ENCODE measurements at places on chromosomes 7 and 10. TPM values are rescaled to one million over a fixed set of nuclear protein-coding genes. Genes with fewer than 3 reads are reported as not detected.

Gene C10orf105
- total RNA-seq = not detected

Gene PON3
- not detected for total RNA-seq

Gene HMX3
- not detected for total RNA-seq

Gene ACSM6
- total RNA-seq = not detected

Gene DGKI
- total RNA-seq = not detected

DNA sequence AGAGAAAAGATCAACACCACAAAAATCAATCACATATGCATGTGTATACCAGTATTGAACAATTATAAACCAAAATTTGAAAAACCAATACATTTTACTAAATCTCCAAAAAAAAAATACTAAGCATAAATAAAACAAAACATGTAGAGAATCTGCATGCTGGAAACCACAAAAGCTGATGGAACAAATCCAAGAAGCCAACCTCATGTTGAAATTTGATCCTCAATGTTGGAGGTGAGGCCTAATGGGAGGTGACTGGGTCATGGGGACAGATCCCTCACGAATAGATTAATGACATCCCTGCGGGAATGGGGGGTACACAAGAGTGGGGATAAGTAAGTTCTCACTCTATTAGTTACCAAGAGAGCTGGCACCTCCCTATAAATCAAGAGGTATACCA lies 82.5 kb downstream of the OAT start:
- H3K27ac ChIP-seq = no peak overlapping the region
- H3K36me3 ChIP-seq = no peaks in the 10 kb centered on the region
- peaks cover 6% of the 10 kb centered on the region for H3K4me1 ChIP-seq
- H3K4me3 ChIP-seq = no peak overlapping the region
- no peak for DNase-seq

GRCh38 chr7:43108255-43109011 lies 4.0 kb upstream of the HECW1 start:
- H3K4me3 ChIP-seq = no peak overlapping the region
- H3K27me3 ChIP-seq = peaks cover 11% of the 10 kb centered on the region
- peaks cover 4% of the 10 kb centered on the region for H3K4me1 ChIP-seq
- no peaks in the 10 kb centered on the region for H3K36me3 ChIP-seq
- H3K27ac ChIP-seq = no peak overlapping the region
- DNase-seq = peak; percentile 30

GRCh38 chr10:122864194-122864592 lies 15.2 kb downstream of the FAM24B start:
- DNase-seq = no peak
- H3K36me3 ChIP-seq = no peaks in the 10 kb centered on the region
- no peaks in the 10 kb centered on the region for H3K27me3 ChIP-seq
- H3K4me3 ChIP-seq = no peak overlapping the region
- H3K4me1 ChIP-seq = peaks cover 4% of the 10 kb centered on the region

- no peak for DNase-seq
- H3K27ac ChIP-seq = no peak overlapping the region
- peaks cover 5% of the 10 kb centered on the region for H3K4me1 ChIP-seq
- no peaks in the 10 kb centered on the region for H3K27me3 ChIP-seq
- H3K4me3 ChIP-seq = no peak overlapping the region
- H3K36me3 ChIP-seq = no peaks in the 10 kb centered on the region
Observed at GRCh38 chr7:113071465-113071864, 15.2 kb downstream of the GPR85 start.

- H3K27ac ChIP-seq = no peak overlapping the region
- H3K27me3 ChIP-seq = no peaks in the 10 kb centered on the region
- H3K4me3 ChIP-seq = no peak overlapping the region
- H3K36me3 ChIP-seq = no peaks in the 10 kb centered on the region
Observed at GRCh38 chr7:80830584-80831285, 88.1 kb downstream of the SEMA3C start.

DNA sequence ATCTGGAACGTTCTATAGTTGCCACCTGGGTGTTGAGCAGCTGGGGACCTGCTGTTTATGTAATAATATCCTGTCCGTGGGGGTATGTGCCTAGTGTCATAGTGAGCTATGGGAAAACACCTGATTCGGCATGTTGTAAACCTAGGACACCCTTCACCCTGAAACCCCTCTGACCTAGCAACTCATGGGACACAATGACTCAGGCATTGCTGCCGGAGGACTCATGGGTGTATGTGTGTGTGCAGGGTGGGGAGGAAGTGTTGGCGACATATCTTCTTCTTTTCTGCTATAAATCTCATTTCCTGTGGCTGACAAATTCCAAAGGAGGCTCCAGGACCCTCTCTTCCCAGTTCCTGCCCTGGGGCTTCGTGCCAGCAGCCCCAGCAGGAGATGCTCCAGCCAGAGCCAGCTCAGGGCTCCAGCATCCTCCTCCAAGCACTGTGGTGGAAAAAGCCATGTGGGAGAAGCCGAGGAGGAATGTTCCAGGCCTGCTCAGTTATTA lies 77.0 kb upstream of the PODXL start:
- H3K4me1 ChIP-seq = no peaks in the 10 kb centered on the region
- H3K27me3 ChIP-seq = no peaks in the 10 kb centered on the region
- no peak overlapping the region for H3K4me3 ChIP-seq
- no peaks in the 10 kb centered on the region for H3K36me3 ChIP-seq
- H3K27ac ChIP-seq = no peak overlapping the region

GRCh38 chr7:111190804-111191203 lies 99.9 kb downstream of the LRRN3 start:
- no peak overlapping the region for H3K27ac ChIP-seq
- DNase-seq = no peak
- no peak overlapping the region for H3K4me3 ChIP-seq
- H3K36me3 ChIP-seq = no peaks in the 10 kb centered on the region

GRCh38 chr7:26525398-26526264 lies 234.0 kb downstream of the SNX10 start:
- H3K36me3 ChIP-seq = no peaks in the 10 kb centered on the region
- no peak overlapping the region for H3K27ac ChIP-seq
- no peaks in the 10 kb centered on the region for H3K27me3 ChIP-seq
- no peak for DNase-seq
- H3K4me1 ChIP-seq = no peaks in the 10 kb centered on the region

DNA sequence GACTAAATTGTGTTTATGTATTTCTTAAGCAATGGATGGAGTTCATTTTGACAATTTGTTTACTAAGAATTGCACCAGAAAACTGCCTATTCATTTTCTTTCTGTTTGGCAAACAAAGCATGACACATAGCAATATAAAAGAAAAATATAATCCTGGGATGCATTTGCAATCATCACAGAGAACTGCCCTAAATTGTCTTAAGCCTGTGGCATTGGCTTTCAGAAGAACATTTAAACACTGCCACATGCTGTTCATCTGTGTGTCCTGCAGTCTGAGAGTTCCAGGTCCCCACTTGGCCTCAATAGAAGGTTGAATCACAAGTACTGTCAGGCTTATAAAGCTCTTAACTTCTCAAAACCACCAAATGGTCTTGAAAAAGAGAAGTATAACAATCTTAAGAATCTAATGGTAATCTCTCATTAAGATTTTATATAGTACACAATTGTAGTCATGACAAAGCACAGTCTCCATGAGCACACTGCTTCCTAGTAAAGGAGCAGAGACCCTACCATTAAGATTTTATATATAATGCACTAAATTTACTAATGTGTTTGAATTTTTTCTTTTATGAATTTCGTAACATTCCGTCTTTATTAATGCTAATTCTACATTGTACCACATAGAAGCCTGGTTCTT lies 29.9 kb downstream of the RNLS start:
- H3K4me1 ChIP-seq = no peaks in the 10 kb centered on the region
- H3K27me3 ChIP-seq = no peaks in the 10 kb centered on the region
- peak; percentile 74 for DNase-seq
- H3K4me3 ChIP-seq = no peak overlapping the region

DNA sequence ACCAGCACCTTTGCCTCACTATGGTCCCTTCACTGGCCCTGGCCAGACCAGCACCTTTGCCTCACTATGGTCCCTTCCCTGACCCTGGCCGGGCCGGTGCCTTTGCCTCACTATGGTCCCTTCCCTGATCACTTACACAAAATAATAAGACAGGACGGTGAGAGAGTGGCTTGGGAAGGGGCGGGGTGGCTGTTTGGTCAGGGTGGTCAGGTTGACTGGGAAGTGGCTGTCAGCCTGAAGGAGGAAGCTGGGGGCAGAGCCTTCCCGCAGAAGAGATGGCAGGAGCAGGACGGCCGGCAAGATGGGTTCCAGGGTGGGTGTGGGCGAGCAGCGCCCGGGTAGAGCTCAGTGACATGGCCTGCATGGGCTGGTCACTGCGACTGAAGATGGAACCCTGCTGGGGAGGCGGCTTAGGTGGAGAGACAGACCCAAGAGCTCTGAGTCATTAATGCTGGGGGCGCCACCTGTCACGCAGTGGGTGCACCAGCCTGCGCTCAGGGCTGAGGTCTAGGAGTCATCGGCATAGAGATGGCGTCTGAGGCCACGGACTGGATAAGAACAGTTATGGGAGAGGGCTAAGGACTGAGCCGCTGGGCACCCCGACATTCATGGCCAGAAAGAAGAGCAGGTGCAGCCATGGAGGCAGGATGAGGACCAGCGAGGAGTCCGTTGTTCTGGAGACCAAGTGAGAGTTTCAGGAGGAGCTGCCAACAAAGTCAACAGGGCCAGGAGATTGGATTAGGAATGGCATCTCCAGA lies 91.8 kb downstream of the CHST15 start:
- H3K27me3 ChIP-seq = no peaks in the 10 kb centered on the region
- no peak overlapping the region for H3K27ac ChIP-seq
- no peak overlapping the region for H3K4me3 ChIP-seq
- H3K36me3 ChIP-seq = no peaks in the 10 kb centered on the region
- H3K4me1 ChIP-seq = peaks cover 10% of the 10 kb centered on the region
- DNase-seq = no peak

DNA sequence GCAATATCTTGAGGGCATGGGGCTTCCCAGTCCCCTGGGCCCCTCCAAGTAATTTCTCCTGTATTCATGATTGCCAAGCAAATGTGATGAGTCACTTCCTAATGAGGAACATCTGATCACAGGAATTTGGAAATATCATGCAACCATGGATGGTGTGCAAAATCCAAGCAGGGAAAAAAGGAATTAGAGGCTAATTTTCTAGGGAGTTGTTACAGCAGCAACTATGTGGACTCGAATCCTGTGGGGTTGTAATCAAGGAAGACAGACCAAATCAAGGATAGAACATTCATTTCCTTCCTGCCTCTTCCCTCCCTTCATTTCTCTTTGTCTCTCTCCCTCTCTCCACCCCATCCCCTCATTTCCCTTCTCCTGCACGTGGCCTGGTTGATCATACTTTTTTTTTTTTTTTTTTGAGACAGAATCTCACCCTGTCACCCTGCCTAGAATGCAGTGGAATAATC lies 23.9 kb upstream of the AGFG2 start:
- H3K27ac ChIP-seq = no peak overlapping the region
- H3K4me1 ChIP-seq = peaks cover 4% of the 10 kb centered on the region
- no peak for DNase-seq
- peaks cover 2% of the 10 kb centered on the region for H3K27me3 ChIP-seq

DNA sequence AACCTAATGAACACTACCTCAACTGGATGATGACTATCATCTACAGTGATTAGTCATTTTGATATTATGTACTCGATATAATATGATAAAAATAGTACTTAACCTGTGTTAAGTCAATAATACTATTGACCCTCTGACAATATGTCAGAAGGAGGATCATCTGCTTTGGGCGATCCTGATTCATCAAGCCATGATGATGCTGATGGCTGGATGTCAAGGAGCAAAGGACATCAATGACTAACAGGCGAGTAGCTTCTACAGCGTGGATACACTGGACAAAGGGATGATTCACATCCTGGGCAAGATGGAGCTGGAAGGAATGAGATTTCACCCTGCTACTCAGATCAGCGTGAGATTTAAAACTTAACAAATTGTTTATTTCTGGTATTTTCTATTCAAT lies 94.4 kb upstream of the SKAP2 start:
- DNase-seq = no peak
- H3K36me3 ChIP-seq = no peaks in the 10 kb centered on the region
- no peak overlapping the region for H3K27ac ChIP-seq
- no peaks in the 10 kb centered on the region for H3K4me1 ChIP-seq

- H3K36me3 ChIP-seq = no peaks in the 10 kb centered on the region
- no peak for DNase-seq
- no peaks in the 10 kb centered on the region for H3K27me3 ChIP-seq
- no peaks in the 10 kb centered on the region for H3K4me1 ChIP-seq
Observed at GRCh38 chr10:91613411-91614187, 19.3 kb downstream of the PPP1R3C start.

DNA sequence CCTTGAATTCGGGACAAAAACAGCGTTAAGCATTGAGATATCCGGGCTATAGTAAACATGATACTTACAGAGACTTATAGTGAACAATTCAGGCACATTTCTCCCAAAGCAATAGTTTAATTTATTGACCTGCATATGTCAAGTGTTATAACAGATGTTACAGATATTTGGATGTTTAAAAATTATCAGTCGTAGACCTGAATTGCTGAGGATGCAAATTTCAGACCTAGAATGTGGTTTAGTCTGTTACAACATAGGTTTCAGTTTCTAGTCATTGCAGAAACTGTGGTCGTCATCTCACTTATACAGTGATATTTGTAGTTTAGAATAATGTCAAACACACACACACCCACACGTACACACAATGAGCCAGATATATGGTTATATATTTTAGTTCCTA lies 85.2 kb downstream of the VTI1A start:
- H3K36me3 ChIP-seq = peaks cover 4% of the 10 kb centered on the region
- peak; percentile 27 for DNase-seq
- H3K4me1 ChIP-seq = peaks cover 5% of the 10 kb centered on the region
- peak overlapping the region; percentile 33 for H3K4me3 ChIP-seq
- no peaks in the 10 kb centered on the region for H3K27me3 ChIP-seq

DNA sequence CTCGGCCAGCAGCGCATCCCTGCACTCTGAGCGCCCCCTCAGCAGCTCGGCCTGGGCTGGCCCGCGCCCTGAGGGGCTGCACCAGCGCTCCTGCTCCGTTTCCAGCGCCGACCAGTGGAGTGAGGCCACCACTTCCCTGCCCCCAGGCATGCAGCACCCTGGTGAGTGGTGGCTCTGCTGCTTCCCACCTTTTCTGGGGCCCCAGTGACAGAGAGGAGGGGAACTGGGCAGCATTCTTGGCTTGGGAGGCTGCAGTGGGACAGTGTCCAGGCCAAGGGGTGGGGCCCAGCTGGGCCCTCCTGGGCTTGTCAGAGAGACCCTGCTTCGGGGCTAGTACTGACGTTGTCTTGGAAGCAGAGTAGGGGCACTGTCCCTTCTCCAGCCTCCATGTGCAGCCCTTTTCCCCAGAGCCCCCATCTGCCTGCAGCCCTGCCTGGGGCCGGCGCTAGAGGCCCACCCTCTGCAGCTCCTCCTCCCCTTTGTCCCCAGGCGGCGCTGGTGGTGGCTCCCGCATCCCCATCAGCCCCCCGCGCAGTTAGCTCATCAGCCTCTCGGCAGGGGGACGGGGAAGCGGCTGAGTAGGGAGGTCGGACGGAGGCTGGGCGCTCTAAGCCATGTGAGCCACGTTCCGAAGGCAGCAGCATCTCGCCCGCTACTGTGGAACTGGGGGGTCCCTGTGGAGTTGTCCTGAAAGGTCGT lies 29.2 kb downstream of the GBX1 start:
- no peak for DNase-seq
- H3K4me3 ChIP-seq = no peak overlapping the region
- H3K36me3 ChIP-seq = no peaks in the 10 kb centered on the region

GRCh38 chr10:72783410-72783833 lies 91.5 kb downstream of the MCU start:
- no peak overlapping the region for H3K4me3 ChIP-seq
- H3K4me1 ChIP-seq = no peaks in the 10 kb centered on the region
- no peaks in the 10 kb centered on the region for H3K27me3 ChIP-seq
- H3K27ac ChIP-seq = no peak overlapping the region
- DNase-seq = no peak

Data from B cell (primary cell).